ENCODE measurements at places on chromosomes 2 and 18.

DNA sequence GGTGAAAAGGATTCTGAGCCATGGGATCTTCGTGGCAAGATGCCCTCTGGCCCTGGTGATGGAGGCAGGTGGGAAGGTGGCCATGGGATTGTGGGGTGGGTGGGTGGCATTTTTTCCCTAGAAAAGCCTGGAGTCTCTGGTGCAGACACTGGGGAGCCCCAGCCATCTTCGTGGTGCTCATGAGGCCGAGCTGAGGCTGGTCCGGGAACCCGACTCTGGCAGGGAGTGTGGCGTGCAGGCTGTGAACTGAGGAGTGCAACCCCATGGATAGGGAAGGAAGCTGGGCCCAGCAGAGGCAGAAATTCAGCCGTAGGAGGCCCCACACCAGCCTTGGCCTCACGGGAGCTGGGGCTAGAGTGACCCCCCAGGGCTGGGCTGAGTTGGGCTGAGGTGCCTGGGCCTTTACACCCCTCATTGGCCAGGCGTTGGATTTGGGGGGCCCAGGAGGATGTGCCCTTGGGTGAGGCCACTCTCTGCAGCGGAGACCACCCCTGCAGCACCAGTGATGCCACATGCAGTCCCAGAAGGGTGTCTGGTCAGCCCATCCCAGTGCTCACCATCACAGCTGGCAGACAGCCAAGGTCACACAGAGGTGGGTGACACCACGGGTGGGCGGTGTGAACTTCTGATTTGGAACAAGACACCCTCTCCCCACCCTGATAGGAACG is 115.6 kb upstream of the HDAC4 start:
- DNase-seq, result no peak

DNA sequence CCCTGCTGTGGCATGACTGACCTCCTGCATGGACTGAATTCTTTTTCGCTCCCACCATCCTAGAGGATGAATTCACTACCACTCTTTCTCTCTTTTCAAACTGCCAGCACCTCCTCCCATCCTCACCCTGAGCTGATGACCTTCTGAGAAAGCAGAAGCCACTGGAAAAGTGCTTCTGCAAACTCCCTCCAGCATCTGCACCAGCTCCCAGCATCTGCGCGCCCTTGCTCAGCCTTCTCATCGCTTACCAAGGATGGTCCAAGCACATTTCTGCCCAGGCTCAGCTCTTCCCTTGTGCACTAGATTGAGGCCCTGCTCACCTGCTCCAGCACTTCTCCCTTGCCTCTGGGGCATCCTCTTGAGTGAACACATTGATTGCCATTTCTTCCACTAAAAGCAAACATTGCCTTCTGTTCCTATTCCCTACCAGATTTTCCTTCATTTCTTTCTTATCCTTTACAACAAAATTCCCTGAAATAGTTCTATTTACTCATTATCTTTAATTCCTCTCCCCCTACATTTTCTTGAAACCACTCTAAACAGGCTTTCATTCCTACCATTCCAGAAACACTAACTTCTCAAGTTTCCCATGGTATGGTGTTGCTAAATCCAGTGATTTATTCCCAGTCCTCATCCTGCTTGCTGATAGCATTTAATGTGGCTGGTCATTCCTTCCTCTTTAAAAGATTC is 42.7 kb upstream of the IL1RL1 start:
- DNase-seq, result no peak

DNA sequence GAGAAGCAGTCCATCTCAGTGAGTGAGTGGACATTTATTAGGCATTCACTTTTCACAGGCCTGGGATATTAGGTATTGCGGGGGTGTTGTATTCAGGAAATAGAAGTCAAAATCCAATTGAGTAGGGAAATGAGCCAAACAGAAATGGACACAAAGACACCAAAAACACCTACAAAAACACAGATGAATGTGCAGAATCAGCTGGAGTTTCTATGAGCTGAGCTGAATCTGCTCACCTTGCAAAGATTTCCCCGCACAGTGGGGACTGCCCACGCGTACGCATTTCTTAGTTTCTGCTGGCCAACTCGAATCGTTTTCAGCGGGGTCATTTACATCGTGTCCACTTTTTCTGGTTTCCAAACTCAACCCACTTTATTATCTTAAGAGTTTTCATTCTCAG is 160.0 kb downstream of the BCL2 start:
- DNase-seq, result no peak

GRCh38 chr2:122545821-122546220 is 790.4 kb downstream of the TSN start:
- DNase-seq, result no peak

DNA sequence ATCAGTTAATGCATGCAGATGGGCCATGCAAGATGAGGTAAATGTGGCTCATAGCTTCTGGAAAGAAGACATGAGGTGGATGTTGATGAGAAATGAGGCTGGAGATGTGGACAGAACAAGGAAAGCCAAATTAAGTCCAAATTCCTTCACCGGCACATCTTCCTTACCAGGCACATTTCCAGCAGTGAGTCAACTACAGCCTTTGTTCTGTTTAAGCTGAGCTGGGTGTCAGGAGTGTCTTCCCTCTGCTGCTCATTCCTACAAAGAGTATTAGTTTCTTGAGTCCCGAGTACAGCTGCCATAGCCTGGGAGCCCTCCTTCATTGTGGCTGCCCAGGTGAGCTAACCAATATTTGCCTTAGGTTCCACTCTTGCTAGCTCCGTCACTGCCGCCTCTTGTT is 945.0 kb downstream of the SLC4A3 start:
- DNase-seq, result no peak

DNA sequence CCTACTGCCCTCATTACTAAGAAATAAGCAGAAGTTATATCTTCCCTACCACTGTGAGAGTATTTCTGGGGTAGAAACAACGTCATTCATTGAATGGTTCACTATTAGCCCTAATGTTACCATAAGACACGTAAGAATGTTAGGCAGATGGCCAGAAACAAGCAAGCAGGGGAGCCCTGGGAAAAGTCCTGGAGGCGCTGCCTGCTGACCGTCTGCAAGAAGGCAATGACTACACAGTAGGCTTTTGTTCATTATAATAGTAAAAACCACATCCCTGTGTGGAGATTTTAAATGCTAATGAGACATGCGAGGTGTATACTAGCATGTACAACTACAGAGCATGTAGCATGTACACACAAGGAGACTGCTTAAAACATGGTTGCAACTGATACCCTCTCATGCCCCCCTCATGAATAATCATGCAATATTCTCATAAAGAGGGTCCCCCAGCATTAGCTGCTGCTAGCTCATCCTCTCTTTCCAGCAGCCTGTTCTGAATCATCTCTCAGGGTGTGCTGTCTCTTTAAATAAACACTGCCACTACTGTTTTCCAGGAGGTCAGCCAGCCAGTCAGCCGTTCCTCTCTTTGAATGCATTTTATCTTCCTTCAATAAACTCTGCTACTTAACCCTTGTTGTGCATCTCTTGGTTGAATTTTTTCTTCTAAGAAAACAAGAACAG is 23.6 kb downstream of the SUCLG1 start:
- DNase-seq, result no peak

- DNase-seq, result no peak
Observed at GRCh38 chr2:173874894-173875237, 90.3 kb downstream of the SP3 start.

DNA sequence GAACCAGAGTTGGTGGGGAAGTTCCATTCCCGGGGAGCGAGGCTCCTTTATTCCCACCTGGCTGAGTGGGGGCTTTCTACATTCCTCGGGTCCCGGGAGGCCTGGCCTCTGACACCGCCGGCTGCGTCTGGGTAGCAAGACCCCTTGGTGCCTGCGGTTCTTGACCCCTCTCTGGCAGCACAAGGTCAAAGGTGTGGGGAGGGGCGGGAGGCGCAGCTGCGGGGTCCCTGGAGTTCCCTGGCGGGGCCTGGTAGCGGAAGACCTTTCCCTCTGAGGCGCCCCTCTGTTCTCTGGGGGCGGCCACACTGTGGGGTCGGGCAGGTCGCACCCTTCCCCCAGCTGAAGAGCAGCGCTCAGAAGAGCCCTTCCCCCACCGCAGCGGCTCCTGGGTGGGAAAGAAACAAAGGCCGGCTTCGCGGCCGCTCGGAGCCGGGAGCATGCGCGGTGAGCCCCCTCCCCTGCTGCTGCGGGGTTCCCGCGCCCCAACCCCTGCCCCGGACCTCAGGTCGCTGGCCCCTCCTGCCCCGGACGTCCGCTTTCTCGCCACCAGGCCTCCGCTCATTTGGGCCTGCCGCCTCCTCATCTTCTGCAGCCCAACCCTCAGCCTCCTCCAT is 146.3 kb downstream of the ANKRD44 start:
- DNase-seq, result no peak

GRCh38 chr18:61348230-61348629 is 15.0 kb downstream of the CDH20 start:
- DNase-seq, result no peak

DNA sequence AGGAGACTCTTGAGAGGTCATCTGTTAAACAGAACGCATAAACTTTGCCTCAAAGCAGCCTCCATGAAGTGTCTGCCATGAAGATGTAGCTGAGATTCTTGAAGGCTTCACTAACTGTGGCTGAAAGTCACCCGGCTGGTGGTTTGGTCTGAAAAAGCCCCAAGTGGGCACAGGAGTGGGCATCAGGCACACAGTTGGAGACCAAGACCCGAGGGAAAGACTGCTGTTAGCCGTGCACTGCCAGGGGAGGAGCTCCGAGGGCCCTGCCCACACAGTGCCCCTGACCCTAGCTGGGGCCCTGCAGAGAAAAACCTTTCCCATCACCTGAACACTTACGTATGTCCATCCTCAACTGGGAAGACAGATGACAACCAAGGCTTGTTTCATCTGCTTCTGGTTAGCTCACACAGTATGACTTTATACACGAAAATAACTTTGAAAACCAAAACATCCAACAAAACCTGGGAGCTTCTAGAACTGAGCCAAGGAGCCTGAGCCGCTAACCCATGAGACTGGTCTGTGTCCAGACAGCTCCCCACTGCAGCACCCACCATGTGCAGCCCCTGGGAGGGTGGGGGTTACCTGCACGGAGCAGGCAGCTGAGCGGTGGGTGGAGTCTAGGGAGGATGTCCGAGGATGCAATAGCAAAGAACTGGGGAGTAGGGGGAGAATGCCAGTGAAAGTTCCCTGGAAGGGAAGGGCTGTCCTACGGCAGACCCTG is 15.4 kb downstream of the HJURP start:
- DNase-seq, result no peak

GRCh38 chr2:23967846-23968245 is 27.6 kb downstream of the UBXN2A start:
- DNase-seq, result no peak

DNA sequence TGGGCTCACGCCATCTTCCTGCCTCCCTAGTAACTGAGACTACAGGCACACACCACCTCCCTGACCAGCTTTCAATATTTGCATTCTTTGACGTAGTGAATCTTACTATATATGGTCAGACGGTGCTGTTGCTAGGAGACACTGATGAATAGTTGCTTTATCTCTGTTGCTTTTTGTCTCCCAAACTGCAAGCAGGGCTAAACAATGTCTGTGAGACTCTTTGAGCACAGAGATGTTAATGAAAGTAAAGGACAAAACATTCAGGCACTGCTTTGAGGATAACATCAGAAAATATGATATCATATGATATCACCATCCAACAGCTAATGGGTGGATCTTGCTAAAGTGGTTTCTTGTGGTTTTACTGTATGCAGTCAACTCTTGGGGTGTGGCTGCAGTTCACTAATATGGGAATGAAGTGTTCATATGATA is 43.0 kb downstream of the EMILIN2 start:
- DNase-seq, result no peak
